SHP77 treated with DMSO at 0.1 percent for 48 hours (cell line): ENCODE measurements at places on chromosomes 6 and 20.

DNA sequence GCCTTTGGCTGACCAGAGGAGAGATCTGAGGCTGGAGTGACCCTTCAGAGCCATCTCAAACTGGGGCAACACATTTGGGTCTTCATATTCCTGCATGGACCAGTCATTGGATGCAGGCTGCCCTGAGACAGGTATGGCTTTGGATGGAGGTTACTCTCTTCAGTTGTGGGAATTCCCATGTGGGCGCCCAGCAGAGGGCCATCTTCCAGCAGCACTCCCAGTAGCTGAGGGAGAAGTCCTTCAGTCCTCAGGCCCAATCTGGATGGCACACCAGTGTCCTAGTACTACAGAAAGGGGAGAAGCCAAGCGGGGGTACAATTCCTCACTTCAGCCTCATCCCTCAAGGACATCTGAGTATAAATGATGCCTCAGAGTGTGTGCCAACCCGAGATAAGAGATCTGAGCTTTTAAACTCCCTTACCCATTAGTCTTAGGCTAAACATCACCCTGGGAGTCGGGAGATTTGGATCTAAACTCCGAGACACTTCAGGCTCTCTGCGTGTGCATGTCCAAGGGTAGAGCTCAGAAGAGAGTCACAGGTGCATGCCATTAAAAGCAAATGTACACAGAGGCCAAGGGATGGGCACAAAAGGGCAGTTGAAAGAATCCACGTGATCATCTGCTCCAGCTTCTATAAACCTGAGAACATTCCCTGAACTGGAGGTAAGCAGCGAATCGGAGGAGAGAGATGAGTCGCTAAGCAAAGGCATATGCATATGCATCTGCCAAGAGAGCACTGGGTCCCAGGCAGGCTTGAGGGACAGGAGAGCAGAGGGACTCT lies 204.6 kb downstream of the CD83 start:
- no peak for DNase-seq

DNA sequence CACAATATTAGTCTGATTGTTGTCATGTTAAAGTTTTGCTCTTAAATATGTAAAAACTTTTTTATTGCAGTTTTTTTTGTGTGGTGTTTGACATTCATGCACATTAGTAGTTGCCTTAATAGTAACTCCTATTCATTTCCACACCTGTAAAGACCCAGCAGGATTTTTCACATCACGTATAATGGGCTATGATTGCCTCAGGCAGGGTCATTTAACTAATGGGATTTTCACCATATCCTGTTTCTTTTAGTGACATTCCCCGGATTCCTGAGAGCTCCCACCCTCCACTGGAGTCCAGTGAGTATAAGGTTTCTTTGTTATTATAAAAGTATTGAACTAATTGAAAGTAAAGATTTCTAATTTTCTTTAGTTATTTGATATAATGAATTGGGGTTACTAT lies 359.2 kb downstream of the RIMS1 start:
- DNase-seq = no peak

DNA sequence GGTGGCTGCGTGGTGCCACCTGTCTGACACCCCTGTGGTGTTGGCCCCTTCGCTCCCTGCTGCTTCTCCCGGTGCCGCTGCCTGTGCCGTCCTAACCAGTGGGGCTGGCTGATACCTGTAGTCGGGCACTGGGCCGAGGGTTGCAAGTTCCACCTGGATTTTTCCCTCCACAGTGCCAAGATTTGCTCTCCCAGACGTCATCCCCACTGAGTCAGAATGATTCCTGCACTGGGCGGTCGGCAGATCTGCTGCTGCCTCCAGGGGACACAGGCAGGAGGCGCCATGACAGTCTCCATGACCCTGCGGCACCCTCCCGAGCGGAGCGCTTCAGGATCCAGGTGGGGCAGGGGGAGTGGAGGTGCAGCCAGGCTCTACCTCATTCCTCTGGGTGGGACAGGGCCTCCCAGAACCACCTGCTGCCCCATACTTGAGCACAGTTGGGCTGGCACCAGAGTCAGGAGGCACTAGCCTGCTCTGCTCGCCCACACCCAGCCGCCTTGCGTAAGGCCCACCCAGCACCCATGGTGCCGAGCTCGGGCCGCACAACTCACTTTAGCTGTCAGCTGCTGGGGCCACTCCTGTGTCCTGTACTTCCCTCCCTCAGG lies 60.2 kb downstream of the TCP11 start:
- DNase-seq = no peak

- DNase-seq = no peak
Measured at GRCh38 chr20:13220194-13220903, 725 bp upstream of the ISM1 start.

DNA sequence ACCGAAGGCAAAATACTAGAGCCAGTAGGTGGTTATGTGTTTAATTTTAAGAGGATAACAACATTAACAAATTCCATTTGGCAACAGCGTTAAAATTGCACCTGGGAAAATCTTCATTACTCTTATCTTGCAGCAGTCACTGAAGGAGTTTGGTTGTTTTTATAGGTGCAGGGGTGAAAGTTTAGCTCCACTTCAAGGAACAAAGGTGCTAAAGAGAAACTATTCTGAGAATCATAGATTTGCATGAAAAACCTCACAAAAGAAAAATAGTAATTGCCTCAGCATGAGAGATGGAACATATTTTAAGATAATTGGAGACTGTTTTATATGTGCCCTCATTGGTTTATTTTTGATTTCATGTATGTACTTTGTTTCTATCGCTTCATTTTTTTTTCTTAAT lies 444.4 kb downstream of the UTRN start:
- DNase-seq = no peak

DNA sequence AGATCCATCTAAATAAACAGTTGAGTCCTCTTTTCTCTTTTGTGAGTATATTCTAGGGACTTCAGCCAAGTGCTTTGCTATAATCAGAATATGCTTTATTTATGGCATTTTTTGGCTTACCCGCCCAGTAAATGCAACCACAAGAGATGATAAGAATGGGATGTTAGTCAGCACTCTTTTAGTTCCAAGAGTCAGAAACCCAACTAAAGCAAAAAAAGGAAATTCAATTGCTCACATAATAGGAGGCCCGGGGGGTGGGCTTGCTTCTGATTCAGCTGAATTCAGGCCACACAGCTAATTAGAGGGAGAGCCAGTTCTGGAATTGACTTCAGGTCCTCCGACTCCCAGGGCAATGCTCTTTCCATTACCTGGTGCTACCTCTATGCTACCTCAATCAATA lies 250.6 kb downstream of the FARS2 start:
- DNase-seq = no peak

DNA sequence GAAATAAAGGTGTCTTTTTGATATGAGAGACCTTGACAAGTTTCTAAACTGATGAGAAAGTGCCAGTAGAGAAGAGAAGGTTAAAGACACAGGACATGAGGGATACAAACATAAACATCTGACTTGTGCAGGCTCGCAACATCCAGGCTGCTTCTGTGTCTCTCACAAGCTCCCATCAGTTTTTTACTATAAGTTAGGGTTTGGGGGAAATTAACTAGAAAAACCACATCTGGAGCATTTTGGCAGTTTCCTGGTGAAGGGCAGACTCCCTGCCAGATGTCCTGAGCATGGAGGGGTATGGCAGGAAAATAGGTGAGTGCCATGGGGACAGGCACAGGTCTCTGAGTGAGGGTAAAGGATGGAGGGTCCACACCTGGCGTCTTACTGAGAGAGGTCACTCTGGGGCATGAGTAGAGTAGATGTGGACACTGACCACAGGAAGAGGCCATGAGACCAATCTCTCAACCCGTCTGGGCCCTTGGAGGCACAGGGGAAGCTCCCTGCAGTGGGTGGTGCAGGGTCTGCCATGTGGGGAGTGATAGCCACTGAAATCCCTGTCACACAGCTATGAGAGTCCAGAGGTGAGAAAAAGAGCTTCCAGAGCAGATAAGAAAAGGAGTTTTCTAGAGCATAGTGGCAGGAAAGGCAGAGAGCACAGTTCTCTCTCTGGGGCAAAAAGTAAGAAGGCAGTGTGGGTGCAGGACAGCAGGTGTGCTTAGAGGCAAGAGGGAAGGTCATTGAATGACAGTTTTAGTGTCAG lies 193.3 kb upstream of the SYNDIG1 start:
- no peak for DNase-seq

GRCh38 chr20:53609491-53610445 lies 16.1 kb upstream of the ZNF217 start:
- DNase-seq = peak; percentile 80
